H1 (cell line): ENCODE measurements at places on chromosomes 1 and 21.

DNA sequence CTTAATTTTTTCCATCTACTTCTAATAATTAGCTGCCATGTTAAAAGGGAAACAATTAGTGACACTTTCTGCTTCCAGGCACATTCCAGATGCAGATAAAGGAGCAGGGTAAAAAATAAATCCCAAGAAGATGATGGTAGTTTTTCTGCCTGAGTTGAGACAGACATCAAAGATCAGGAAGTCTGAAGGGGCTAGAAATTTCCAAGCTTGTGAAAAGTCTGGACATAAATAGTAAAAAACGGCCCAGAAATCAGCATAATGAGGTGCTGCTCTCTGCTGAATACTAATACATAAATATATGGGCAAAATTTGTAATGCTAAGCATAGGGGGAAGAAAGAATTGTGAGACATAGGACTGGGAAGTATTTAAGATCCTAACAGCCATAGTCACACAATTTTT lies 460.0 kb upstream of the RGS18 start:
- DNase-seq: no peak

- DNase-seq: no peak
Measured at GRCh38 chr1:221709854-221710253, 32.0 kb downstream of the DUSP10 start.

DNA sequence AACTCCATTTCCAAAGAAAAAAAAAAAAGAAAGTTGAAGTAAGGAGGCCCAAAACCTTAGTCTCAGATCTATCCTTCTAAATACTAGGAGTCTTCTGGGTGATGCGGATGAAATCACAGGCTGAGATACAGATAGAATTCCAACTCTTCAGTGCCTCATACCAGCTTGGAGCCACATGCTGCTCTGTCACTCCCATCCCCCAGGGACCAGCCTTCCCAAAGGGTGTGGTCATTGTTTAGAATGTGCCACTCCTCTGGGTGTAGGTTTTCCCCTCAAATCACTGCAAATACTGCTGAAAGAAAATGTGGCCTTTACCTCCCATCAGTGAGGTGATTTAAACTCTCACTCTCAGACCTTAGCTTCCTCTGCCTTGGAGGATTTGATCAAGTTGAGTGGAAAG lies 112.9 kb downstream of the CDC7 start:
- no peak for DNase-seq

GRCh38 chr21:26784974-26785373 lies 60.2 kb downstream of the ADAMTS1 start:
- no peak for DNase-seq
